ENCODE measurements at places on chromosomes 11 and 22.

GRCh38 chr11:12963792-12964536 lies 45.2 kb upstream of the RASSF10 start:
- peak; percentile 44 for DNase-seq

DNA sequence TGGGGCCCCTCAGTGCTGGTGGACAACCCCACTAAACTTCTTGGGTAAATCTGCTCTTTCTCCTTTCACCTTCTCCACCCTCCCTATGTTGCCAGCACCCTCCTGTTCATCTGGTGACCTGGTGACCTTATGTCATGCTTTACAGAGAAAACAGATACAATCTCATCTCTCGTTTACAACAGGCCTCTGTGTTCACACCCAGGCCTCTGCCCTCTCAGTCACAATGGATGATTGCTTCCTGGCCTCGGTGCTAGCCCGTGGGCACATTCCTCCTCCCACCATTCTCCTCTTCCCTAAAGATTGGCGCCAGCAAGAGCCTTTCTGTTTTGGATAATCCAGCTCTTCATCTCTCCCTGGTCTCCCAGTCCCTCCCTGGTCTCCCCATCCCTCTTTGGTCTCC lies 12.3 kb upstream of the PNPLA3 start:
- DNase-seq: no peak

DNA sequence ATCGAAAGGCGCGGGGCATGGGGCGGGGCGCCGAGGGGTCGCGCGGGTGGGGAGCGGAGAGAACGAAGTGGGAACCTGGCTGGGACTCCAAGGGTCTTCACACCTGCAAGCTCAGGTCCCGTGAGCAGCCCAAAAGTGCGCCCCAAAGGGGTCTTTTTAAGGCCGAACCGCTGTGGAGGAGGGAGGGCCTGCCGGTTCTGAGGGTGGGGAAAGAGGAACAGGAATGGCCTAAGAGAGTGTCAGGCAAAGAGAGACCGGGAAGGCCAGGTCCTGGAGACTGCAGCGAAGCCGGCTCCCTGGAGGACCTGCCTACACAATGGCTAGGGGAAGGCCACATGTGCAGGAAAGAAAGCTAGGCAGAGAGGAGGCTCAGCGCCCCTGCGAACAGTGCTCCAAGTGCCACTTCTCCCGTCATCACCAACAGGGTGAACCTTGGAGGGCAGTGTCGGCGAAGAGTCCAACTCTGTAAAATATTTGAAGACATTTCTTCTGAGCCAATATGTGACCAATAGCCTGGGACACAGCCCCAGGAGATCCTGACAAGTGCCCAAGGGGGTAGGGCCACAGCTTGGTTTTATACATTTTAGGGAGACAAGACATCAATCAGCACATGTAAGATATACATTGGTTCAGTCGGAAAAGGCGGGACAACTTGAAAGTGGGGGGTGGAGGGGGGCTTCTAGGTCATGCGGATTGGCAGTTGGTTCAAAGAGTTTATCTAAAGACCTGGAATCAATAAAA lies 710 bp upstream of the DGCR2 start:
- DNase-seq: no peak

DNA sequence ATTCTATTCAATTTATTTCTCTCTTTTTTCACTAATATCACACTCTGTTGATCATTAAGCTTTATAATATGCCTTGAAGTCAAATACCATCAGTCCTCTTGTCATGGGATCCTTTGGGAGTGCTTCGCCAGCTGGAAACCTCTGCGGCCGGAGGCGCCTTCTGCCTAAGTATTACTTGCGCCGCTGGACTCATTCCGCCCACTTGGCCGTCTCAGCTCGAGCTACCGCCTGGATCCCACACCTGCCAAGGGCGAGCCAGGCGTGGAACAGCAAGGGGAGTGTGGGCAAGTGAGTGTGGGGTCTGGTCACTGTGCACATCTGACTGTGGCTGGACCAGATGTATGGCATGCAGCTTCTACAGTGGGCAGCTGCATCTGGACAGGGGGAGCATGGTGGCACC lies 9.1 kb upstream of the MAP6 start:
- no peak for DNase-seq

DNA sequence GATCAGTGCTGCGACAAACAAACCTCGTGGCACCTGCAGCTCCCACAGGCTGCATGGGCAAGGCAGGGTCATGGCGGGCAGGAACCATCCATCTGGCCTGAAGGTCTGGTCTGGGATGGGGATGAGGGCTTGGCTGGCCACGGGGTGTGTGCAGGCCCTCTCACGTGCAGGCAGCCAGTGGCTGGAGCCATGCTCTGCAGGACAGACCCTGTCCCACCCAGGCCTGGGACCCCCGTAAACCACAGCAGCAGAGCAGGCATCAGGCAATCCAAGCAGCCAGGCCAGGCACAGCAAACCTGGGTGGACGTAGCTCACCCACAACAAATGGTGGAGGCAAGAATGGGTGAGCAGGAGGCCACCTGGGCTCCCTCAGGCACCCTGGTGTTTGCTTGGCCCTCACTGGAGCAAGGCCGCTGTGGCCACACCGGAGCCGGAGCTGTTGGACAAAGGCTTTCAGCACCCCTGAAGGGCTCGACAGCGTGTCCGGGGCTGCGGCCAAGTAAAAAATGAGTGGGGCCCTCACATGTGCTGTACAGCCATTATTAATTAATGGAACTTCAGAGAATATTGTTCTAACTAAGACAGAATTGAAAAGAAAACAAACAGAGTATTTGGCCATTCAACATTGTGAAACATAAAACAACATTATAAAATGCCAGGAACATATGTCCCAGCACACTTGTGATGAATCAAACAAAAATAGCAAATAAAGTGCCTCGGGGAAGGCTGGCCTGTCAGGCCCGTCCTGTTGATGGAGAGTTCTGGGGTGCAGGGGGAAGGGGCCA lies 24.0 kb upstream of the GNB1L start:
- no peak for DNase-seq

- no peak for DNase-seq
Measured at GRCh38 chr22:22421392-22421791, 87.2 kb downstream of the ZNF280B start.

DNA sequence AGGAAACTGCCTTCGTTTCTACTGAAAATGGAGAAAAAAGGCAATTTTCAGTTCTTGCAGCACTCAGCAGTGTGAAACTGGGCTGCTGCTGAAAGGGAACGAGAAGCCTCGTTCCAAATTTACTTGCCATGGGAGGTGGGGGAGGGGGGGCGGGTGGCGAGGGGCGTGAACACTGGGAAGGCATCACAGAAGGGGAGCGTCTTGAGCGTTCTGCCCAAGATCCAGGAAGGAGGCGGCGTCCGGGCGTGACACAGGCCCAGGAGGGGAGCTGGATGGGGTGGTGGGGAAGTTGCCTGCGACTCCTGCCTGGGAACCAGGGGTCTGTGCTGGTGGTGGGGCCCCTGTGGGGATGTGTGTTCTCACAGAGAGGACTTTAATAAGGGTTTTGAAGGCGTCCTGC lies 213.5 kb downstream of the CTTN start:
- no peak for DNase-seq

- no peak for DNase-seq
Measured at GRCh38 chr11:69617220-69617619, 23.7 kb upstream of the CCND1 start.

DNA sequence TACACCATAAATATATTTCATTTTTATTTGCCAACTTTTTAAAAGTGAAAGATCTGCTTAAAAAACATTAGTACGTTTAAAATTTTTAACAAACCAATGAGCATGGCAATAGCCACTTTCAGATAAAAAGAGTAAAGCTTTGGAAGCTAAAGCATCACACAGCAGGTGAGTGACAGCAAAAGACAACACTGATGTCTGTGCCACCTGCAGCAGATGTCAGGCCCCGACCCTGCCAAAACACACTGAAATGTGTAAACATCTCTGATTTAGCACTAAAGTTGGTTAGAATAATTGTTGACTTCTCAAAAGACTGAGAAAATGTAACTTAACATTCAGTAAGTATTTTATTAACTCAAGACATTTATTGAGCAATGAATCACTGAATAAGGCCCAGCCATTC lies 232.9 kb downstream of the DLG2 start:
- DNase-seq: no peak

- peak; percentile 53 for DNase-seq
Measured at GRCh38 chr22:50599816-50600455, 657 bp upstream of the MAPK8IP2 start.

DNA sequence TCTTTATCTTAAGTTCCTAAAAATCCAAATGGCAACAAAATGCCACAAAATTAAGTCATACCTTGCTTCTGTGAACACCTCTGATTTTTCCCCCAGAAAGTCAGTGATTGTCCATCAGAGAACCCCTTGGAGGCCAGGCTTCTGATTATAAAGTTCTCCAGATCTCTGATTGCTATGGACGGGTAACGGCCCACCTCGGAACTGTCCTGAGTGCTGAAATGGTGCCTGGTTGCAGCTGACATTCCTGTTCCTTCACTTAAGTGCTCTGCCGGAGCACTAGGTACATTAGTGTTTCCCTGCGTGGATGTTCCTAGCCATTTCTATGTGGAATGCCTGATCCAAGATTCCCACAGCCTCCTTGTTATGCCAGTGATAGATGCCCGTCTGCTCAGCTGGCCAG lies 85.0 kb downstream of the CHST1 start:
- DNase-seq: peak; percentile 6

GRCh38 chr11:119885067-119885466 lies 156.1 kb upstream of the NECTIN1 start:
- no peak for DNase-seq

DNA sequence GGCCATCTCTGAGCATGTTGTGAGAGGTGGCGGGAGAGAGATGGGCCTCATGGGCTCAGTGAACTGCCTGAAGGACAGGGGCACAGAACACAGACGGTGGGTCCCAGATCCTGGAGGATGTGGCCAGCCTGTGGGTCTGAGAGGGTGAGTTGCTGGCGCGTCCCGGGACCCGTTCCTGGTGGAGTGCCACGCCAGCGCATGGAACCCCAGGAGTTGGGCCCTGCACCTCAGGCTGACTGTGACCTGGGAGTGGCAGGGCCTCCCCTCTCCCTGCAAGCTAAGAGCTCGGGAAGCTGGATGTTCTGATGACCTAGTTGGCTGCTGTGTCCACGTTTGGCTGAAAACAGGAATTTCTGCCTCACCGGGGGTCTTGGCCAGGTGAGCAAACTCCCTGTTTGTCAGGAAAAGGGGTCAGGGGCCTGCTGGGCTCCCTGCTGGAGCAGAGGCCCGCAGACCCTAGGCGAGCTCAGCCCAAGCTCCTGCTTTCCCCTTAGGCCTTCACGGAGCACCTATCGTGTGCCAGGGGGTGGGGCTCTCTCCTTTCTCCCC lies 15.0 kb downstream of the LRRC32 start:
- DNase-seq: no peak

GRCh38 chr22:26777156-26777801 lies 119.9 kb downstream of the MIAT start:
- no peak for DNase-seq

GRCh38 chr11:125270711-125271110 lies 106.2 kb downstream of the PKNOX2 start:
- no peak for DNase-seq

DNA sequence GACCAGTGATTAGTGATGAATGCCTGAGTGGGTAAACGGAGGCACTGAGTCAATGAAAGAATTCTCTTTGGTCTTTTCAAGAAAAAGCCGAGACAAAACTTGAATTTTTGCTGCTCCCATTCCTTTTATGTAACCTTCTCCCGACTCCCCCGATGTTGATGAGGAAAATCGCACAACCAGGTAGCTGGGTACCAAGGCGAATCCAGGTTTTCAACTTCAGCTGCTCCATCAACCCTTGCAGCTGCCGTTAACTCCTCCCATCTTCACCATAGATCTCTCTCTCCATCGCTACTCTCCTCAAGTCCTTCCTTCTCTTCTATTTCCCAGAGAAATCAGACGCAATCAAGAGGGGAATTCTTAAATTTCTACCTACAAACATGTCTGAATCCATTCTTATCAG lies 611 bp upstream of the USP2 start:
- no peak for DNase-seq

DNA sequence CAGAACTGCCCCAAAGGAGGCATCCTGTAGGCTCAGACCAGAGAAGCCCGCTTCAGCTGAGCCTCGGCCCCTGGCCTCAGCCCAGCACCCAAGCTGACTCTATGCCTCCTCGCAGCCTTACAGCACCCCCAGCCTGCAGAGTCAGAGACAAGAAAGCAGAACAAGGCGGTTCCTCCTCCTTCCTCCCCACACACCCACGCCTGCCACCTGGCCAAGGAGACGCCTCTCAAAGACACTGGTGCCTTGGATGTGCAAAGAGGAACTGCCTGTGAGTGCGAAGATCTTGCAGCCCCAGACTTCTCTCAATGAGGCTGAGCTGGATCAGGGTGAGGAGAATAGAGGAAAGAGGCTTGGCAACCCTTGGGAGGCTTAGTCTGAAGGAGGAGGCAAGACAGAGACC lies 60.2 kb downstream of the PDE2A start:
- no peak for DNase-seq

- DNase-seq: peak; percentile 61
Measured at GRCh38 chr22:33018232-33018864, 39.8 kb downstream of the SYN3 start.

DNA sequence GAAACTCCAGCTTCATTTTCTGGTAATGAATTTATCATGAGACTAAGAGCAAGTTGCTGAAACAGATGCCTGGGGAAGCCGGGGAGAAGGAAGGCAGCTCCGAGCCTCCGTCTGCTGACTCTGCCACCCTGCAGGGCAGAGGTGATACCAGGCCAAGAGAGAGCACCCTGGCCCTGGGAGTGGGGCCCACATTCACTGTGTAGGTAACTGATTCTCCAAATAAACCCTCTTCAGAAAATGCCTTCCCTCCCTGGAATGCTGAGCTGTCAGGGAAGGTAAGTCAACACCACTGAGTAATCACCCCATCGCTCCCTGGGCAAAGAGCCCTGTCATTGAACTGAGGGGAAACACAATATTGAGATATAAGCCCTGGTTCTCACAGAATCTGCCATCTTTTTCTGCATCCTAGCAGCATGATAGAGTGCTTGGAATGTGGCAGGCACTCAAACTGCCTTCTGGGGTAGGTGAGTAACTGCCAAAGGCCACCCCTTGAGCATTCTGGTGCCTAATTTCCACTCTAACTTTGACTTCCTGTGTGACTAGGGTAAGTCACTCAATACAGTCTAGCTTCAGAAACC lies 147.6 kb downstream of the SPATA19 start:
- no peak for DNase-seq

DNA sequence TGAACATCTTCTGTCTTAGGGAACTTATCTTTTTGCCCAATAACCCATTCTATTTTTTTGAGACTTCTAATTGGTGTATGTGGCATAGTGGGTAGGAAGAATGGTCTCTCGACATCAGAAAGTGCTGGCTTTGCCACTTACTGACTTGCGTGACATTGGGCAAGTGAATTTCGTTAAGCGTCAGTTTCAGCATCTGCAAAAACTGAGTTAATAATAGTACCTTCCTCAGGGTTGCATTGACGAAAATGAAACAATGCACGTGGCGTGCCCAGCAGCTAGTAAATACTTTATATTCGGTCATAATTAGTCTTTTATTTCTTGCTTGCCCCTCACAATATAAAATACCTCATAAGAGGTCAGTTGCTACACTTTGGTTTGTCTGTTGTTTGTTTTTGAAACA lies 12.5 kb upstream of the GRIK4 start:
- no peak for DNase-seq
